ENCODE measurements at places on chromosomes 6 and 20.

GRCh38 chr6:122817358-122817757, 28.3 kb downstream of the SMPDL3A start:
- DNase-seq: no peak

DNA sequence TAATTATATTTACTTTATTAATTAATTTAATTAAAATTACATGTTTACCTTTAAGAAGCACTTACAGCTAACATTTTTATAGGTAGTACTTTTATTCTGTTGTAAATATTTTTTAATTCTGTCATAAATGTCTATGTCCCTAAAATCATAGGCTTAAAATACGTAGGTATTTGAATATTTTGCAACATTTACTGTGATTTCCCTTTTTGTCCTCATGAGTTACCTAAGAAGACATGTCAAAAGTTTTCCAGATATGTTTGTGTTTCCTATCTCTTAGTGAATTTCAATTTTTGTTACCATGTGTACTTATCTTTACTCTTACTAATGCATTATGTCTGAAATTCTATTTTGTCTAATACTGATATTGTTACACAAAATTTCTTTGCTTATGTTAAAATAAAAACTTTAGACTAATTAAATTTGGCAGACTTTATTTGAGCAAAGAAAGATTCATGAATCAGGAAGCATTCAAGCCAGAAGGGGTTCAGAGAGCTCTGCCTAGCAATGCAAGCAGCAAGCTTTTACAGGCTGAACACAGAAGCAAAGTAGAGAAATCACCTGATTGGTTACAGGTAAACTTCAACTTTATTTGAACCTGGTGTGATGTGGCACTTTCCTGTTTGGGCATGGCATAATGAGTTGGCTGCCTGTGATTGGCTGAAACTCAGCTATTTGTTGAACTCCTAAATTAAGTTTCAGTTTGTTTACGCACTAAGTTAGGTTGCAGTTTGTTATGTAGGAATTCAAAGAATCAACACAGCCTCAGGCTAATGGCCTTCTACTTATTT, 123.2 kb upstream of the TMEM170B start:
- no peak for DNase-seq

GRCh38 chr20:64112691-64113443, 5.5 kb upstream of the NPBWR2 start:
- no peak for DNase-seq

DNA sequence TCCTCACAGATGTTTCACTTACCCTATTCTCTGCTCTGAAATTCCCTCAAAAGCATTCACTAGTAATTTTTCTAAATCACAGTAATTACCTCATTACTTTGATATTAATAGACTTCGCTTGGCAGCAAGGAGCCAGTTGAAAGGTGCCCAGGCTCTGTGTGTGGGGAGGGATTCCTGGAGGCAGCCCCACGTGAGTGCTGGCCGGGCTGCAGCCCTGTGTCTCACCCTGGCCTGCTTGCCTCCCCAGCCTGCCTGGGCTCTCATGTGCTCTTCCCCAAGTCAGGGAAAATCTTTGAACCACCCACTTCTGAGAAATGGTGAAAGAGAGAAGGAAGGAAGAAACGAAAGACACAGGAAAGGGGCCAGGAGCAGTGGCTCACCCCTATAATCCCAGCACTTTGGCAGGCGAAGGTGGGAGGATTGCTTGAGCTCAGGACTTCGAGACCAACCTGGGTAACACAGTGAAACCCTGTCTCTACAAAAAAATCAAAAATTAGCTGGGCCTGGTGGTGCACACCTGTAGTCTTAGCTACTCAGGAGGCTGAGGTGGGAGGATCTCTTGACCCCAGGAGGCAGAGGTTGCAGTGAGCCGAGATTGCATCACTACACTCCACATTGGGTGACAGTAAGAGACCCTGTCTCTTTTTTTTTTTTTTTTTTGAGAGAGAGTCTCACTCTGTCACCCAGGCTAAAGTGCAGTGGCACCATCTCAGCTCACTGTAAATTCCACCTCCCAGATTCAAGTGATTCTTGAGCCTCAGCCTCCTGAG, 20.0 kb upstream of the SNTA1 start:
- DNase-seq: no peak

GRCh38 chr6:33343953-33344611, 26.5 kb upstream of the ZBTB22 start:
- peak; percentile 42 for DNase-seq

DNA sequence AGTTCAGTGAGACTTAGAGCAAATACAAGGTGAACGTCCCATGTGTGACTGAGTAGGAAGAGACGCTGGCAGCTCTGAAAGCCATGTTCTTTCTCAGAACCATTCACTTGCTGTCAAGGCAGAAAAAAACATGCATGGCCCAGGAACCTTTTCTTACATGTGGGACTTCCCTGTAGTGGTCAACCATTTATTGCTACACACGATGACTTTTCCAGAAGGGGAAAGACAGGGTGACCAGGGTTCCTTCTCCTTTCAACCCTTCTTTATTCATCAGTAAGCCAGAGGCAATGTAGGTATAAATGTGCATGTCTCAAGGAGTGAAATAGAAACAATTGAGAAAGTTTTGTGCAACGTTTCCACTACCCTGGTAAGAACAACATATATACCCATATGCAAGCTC, 189.0 kb downstream of the NFATC2 start:
- no peak for DNase-seq

DNA sequence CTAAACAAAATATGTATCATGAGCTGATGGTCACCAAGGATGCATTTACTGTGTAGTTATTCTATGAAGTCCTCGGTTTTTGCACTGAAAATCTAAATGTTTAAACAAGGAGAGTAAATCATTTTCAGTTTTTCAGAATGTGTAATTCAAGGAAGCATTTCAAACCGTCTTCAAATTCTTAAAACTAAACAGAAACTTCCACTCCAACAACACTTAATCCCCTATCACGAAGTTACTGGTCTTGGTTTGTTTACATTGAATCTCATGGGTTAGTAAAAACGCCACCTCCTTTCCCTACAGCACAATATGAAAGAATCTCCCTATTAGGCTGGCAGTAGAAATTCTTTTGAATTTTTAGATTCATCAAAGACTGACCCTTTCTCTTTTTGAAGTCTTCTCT, 192.9 kb downstream of the AIG1 start:
- DNase-seq: no peak
